ENCODE measurements at places on chromosomes 11 and 22.
A peak's percentile ranks its signal among the peaks of the same experiment; 100 is the strongest.

- no peak for DNase-seq
Observed at GRCh38 chr11:87114093-87114492, 76.4 kb downstream of the TMEM135 start.

GRCh38 chr11:6637871-6638270 is 17.7 kb downstream of the DCHS1 start:
- no peak for DNase-seq

DNA sequence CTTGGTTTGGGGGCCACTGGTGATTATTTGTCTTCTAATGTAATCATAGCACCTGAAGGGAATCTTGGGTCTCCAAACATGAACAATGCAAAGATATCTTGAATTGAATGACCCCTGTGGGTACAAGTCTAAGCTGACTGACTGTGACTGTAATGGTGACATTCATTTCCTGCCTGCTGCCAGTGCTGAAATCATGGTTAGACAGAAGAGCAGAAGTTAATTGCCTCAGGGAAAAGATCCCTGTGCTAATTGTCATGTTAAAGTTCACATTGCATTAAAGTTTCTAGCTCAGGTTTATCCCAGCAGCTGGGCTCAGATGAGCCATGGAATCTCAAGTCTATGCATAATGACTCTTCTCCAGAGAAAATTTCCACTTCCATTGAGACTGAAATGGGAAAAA is 772.0 kb downstream of the ETS1 start:
- DNase-seq: no peak

DNA sequence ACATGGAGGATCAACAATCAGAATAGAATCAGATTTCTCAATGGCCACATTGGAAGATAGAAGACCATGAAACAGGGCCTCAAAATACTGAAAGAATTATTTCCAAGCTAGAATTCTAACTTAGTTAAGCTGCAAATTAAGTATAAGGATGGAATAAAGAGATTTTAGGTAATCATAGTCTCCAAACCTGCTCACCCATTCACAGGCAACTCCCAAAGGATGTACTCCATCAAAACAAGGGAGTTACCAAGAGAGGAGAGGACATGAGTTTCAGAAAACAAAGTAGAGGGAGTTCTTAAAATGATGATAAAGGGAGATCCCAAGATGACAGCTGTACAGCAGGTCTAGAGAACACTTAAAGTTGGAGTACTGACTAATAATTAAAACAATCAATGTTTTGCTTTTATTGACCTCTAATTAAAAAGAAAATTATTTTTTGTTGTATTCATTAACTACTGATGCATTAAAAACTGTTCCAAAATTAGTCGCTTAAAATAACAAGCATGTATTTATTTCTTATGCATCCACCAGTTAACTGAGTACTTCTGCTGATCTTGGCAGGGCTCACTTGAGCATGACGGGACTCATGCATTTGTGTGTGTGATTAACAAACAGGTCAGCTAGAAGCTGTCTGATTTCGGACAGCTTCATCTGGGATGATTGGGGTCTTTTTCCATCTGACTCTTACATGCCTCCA is 95.6 kb downstream of the CD44 start:
- DNase-seq: no peak

DNA sequence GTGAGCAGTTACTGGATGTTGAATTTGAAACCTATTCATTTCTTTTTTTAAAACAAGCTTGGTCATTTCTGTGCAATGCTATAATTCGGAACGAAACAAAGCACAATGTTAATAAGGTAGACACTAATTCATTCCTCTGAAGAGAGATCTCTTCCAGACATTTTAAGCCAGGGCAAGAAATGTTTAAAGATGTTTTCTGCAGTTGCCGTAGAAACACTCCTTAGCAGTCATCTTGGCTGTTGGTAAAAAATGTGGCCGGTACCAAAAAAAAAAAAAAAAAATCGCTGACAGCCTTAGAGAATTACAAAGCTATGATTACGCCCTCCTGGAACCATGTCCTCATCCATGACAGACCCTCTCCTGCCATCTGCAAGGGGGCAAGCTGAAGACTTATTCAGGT is 66.4 kb upstream of the TTC12 start:
- DNase-seq: no peak

- no peak for DNase-seq
Observed at GRCh38 chr11:121589946-121590537, 137.3 kb upstream of the SORL1-AS1 start.

DNA sequence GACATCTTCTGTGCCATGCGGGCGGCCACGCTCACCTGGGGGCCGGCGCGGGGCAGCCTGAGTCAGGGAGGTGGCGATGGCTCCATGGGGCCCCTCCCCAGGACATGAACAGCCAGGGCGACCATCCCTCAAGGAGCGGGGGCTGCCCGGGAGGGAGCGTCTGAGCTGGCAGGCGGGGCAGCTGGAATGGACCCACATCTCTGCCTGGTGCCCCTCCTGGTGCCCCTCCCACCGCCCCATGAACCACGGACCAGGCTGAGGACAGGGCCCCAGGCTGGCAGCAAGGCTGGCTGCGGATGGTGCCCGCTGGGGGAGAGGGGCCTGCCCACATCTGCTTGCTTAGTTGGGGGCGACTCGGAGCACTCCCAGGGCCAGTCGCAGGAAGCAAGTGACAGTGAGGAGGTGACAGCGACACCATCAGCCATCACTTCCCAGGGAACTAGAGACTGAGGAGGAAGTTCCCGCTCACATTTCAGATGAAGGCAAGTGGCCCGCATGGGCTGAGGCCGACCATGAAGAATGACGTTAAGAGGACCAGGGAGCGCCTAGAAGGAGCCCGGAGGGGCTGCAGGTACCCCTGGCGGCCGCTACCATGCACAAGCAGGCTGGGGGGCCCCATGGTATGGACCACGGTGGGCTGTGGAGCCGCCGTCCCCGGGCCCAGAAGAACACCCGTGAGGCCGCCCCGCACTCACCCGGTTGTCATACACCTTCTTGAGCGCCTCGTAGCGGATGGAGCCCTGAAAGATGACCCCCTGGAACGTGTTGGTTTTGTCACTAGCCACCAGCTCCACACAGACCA is 37.3 kb downstream of the KIAA0930 start:
- DNase-seq: no peak

DNA sequence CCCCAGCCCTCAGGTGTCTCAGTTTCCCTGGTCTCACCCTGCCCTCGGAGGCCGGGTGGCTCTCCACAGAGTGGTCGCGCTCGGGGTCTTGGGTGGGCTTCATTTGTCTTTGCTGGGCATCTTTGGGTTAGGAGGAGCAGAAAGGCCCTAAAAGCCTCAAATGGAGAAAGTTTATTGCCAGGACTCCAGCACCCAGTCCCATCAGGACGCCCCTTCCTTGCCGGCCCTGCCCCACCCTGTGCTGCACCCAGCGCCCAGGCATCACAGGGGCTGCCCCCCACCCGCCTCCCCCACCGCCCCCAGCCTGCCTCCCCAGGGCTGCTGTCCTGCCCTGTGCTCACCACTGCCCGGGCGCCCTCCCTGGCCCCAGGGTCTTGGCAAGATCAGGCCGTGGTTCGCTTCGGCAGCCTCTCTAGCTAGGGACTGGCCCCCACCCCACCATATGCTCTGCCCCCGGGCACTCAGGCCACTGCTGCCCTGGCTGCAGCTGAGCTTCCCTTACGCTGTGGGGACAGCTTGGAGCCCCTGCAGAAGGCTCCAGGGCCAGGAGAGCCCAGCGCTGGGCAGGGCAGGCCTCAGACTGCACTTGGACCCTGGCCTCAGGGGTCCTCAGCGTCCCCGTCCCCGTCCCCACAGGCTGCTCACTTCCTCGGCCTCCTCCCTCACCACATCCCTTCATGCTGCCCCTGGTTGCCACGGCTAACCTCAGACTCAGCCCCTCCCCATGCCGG is 31.4 kb downstream of the MOB2 start:
- no peak for DNase-seq

- no peak for DNase-seq
Observed at GRCh38 chr11:34508524-34508923, 5.1 kb downstream of the ELF5 start.

- no peak for DNase-seq
Observed at GRCh38 chr11:57230791-57231538, 6.1 kb downstream of the APLNR start.

GRCh38 chr11:134658481-134659225 is 246.6 kb upstream of the B3GAT1 start:
- no peak for DNase-seq

DNA sequence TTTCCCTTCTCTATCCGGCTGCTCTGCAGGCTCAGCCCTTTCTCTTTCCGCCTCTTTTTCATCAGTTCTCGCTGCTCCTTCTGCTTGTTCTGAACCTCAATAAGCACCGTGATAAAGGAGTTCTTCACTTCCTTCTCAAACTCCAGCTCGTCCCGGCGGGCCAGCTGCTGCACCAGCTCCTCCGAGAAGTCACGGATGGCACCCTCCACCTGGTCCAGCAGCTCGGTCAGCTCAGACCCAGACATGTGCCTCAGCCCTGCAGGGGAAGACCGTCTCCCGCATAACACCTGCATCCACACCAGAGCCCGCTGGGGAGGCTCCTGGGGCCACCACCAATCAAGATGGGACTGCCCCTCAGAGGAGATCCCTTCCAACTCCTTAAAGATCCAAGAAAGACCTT is 40.2 kb downstream of the FEZ1 start:
- no peak for DNase-seq

DNA sequence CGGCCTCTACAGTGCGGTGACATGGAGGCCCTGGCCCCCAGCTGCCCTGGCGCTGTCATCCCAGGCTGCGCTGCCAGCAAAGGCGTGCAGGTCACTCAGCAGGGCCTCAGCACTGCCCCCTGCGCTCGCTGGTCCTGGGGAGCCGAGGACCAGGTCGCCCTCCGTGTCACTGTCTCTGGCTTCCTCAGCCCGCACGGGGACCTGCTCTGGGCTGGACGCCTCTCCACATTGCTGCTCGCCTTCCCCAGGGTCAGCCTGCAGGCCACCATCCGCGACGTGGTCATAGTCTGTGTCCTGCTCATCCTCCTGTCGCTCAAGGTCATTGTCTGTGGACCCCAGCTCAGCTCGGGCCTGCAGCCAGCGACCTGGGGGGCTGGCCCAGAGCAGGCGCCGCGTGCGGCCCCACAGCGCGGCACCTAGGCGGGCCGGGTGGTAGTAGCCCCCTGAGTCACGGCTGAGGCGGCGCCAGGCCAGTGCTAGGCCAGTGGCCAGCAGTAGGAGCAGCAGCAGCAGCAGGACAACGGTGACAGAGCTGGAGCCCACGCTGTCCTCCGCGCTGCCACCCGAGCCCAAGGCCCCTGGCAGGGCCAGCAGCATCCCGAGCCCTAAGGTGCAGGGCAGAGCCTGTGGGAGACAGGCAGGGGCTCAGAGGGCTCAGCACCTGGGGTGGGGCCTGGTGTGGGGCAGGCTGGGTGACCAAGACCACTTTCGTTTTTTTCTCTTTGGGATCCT is 1.6 kb downstream of the PTPRCAP start:
- no peak for DNase-seq

DNA sequence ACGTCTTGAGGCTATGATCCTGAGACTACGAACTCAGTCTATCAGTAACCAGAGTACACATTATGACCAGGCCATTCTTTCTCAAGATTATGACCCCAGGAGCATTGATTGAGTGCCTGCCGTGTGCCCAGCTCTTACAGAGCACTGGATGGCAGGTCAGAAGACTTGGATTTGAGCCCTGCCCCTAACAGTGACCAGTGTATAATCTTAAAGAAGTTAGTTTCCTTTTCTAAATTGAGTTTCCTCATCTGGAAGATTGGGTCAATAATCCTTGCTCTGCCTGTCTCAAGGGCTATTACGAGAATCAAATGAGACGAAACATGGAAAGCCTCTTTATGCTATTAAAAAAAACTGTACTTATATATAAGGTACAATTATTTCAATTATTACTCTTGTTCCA is 38.2 kb downstream of the SLCO2B1 start:
- DNase-seq: no peak

DNA sequence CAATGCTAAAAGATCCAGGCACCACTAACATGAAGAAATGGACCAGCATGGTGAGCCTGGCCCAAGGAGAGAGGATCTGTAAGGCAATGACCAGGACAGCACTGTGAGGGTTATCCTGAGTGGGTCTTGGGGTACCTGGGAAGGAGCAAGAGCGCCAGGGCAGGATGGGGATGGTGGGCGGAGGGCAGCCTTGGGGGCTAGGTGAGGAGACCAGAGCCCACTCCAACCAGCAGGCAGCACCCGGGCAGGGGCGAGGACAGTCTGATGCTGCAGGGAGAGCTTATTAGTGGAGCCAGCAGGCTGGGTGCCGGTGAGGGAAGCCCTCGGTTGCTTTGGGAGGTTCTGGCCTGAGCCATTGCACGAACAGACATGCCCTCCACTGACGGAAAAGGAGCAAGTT is 10.7 kb upstream of the NAP1L4 start:
- DNase-seq: no peak

DNA sequence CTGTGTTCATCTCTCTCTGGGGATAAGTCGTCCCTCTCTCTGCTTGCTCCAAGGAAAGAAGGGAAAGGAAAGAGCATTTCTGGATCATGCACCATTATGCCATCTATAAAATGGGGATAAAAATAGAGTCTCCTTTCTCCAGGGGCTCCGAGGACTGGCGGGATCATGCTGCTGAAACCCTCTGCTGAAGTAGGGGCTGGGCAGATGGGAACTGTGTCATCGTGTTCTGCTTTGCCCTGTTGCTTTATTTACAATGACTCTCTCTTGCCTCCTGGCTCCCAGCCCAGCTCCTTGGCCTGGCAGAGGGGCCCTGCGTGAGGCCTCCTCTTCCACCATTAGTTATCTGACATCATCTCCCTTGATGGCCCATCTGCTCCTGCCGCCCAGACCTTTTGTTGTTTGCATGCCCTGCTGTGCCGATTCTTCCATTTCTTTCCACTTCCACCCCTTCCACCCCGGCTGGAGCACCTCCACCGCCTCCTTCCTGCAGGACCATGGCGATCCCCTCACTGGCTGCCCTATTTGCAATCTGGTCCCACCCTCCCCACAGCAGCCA is 200.9 kb downstream of the MYO18B start:
- no peak for DNase-seq

GRCh38 chr11:64000026-64000739 is 13.9 kb downstream of the OTUB1 start:
- DNase-seq: peak; percentile 73

DNA sequence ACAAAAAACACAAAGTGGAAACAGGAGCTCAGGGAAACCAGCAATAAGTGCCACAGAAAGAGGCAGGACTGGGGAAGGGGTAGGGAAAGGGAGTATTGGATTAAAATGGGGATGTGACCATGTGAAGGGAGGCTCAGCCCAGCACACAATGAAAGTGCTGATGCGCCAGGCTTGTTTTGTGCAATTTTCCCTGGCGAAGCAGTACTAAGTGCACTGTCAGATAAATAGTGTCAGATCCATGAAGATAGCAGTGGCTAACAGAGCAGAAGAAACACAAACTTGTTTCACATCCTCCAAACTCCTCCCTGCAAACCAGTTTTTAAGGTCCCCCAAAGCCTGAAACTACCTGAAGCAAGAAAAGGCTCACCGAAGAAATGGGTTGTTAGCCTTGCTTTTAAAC is 50.7 kb upstream of the RAPSN start:
- DNase-seq: no peak

DNA sequence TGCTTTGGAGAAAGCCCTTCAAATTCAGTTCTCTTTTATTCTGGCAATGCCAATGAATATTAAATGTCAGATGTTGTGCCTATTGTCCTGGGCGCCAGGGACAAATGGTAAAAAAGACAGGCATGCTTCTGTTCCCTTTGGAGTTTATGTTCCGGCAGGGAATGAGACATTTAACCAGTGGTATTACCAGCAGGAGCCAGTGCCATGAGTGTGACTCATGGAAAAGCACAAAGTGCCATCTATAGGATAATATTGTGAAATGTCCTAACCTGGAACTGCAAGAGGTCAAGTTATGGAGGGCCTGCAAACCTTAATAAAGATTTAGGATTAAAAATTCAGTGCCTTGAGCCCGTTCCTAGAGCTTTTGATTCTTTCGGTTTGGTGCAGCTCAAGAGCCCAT is 39.5 kb downstream of the REXO2 start:
- no peak for DNase-seq

- DNase-seq: peak; percentile 15
Observed at GRCh38 chr11:67082071-67082791, 25.6 kb downstream of the RHOD start.

Measured in CD4-positive, alpha-beta T cell treated with Interleukin-21 for 1 hour (primary cell).